ENCODE measurements at places on chromosomes 4 and X.
A peak's percentile ranks its signal among the peaks of the same experiment; 100 is the strongest.

GRCh38 chrX:16076834-16077233 is 46.5 kb upstream of the GRPR start:
- no peak for DNase-seq

DNA sequence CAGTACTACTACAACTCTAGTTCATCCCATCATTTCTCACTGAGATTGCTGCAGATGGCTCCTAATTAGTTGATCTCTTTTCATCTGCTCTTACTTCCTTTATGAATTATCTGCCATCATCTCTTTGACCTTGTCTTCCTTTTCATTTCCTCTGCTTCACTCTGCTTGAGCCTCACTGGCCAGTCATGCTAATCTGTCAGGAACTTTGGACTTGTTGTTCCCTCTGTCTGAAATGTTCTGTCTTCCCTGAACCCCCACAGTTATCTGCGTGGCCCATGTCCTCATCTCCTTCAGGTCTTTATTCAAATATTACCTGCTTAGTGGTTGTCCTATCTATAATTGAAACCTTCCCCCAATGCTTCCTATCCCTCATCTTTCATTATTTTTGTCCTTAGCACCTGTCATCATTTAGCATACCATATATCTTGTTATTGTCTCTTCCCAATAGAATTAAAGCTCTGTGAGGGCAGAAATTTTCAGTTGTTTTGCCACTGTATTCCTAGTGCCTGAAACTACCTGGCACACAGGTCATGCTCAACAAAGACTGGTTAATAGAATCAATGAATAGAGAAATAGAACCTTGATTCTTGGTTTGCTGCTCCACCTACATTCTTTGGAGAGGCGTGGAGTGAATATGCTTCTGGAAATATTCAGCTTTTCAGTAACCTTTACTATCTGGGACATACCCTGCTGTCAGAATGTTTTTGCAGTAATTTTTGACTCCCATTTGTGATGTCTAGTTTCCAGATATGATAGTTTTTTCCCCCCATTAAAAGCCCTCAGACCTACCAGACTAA is 5.0 kb downstream of the SLC4A4 start:
- no peak for DNase-seq

DNA sequence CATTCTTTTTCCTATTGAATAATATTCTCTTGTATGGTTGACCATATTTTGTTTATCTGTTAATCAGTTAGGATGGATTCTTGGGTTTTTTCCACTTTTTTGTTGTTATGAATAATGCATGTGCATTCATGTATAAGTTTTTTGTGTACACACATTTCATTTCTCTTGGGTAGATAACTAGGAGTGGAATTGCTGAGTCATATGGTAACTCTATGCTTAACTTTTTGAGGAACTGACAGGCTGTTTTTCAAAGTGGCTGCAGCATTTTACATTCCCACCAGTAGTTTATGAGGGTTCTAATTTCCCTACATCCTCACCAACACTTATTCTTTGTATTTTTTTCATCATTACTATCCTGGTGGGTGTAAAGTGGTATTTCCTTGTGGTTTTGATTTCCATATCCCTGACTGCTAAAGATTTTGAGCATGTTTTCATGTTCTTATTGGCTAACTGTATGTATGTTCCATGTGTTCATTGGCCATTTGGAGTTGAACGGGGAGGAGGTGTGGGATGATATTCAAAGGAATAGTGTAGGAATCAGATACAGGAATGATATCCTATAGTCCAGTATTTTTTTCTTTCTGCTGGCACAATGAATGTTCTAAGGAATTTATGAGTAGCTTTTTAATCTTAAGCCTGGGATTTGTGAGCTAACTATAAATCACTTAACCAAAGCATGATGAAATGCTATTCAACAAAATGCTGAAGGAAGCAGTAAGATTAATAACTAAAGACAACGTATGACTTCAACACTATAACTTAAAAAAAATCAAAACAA is 114.3 kb downstream of the AMELX start:
- no peak for DNase-seq

DNA sequence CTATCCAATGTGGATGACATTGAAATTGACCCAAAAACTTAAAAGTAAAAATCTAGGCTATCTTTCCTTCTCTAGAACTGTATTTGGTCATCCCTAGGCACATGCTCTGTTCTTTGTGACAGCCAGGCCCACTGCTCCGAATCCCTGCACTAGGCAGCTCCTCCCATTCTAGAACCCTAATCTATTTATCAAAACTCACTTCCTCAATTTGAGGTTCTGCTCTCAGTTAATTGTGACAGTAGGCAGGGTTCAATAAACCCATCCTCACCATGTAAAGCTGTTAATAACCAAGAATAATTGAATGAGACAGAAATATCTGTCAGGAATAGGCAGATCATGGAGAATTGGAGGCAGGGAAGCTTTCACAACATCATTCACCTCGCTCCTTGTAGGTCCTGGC is 51.9 kb upstream of the IRF2 start:
- no peak for DNase-seq

- no peak for DNase-seq
Observed at GRCh38 chr4:109947918-109948317, 35.2 kb downstream of the EGF start.

DNA sequence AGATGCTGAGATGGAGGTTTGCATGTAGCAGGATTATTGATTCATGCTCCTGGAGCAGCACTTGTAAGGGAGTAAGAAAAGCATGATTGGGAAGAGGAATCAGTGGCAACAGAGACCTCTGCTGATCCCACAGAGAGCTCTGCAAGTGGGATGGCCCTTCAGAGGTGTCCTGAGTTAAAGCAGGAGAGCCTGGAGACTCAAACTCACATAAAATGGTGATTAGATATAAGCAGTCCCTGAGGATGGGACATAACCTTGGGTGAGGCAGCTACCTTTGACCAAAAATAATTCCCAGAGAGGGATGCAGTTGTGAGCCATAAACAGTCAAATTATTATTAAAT is 25.4 kb upstream of the BMPR1B start:
- DNase-seq, result no peak

GRCh38 chr4:36243355-36244256 is 708 bp downstream of the ARAP2 start:
- peak; percentile 75 for DNase-seq

DNA sequence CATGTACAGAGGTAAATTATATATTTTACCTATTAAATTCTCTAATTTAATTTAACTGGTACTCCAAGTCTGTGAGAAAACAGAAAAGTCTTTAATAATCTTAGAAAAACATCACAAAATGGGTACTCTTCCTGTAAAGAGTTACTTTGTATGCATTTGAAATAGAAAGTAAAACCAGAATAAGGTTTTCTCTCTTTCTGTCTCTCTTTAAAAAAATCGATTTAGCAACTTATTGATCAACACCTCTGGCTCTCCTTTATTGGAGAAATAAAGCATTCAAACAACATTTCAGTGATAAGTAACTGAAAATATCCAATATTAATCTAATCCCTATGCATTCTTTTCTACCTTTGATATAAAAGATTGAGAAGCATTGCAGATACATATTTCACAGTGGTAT is 27.4 kb downstream of the ATOH1 start:
- DNase-seq, result no peak

GRCh38 chr4:173280998-173281397 is 53.2 kb downstream of the HMGB2 start:
- no peak for DNase-seq

- DNase-seq, result no peak
Observed at GRCh38 chr4:120971884-120972283, 49.4 kb upstream of the PRDM5 start.

GRCh38 chr4:75989846-75990528 is 758 bp downstream of the SDAD1 start:
- DNase-seq, result peak; percentile 8

DNA sequence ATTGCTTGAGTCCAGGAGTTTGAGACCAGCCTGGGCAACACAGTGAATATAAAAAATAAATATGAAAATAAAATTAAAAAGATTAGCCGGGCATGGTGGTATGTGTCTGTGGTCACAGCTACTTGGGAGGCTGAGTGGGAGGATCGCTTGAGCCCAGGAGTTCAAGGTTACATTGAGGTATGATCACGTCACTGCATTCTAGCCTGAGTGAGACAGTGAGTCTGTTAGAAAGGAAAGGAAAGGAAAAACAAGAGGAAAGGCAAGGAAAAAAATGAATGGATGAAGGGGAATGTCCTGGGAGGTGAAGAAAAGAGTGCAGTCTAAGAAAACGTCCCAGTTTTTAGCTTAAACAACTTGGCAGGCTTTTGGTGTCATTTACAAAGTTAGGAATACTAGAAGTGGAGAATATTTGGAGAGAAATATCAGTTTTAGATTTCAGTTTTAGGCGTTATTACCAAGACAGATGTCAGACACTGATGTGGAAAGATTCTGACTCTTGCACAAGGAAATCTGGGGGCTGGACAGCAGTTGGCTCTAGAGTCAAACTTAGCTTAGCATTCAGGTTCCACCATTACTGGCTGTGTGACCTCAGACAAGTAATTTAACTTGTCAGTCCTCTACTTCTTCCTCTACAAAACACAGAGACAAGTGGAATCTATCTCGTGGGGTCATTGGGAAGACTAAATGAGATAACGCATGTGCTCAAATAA is 139.0 kb downstream of the TSPAN5 start:
- no peak for DNase-seq

DNA sequence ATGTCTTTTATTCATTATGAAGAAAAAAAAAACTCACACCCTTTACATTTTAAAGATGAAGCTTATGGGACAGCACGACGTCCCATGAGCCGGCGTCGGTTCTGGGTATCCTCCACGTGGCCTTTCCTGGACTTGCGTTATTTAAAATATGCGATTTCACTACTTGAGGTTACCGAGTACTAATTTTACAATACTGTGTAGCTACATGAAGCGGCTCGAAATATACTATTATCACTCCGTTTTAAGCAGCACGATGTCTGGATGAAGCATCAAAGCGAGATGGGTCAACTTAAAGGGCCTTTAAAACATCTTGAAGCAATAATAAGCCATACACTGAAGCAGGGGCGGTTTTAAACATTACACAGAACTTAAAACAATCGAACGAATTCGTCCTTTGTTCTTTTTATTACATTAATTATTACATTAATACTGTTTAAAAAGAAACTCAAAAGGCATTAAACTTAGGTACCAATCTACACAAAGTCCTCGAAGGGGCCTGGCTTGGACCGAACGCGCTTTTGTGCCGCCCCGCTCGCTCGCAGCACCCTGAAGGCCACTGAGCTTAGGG is 1.4 kb upstream of the KLF3 start:
- DNase-seq, result no peak

DNA sequence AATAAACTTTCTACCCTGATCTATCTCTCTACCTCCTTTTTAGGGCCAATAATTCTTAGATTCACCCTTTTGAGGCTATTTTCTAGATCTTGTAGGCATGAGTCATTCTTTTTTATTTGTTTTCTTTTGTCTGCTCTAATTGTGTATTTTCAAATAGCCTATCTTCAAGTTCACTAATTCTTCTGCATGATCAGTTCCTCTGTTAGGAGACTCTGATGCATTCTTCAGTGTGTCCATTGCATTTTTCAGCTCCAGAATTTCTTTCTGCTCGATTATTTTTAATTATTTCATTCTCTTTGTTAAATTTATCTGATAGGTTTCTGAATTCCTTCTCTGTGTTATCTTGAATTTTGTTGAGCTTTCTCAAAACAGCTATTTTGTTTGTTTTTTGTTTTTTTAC is 11.3 kb downstream of the CXorf58 start:
- no peak for DNase-seq

DNA sequence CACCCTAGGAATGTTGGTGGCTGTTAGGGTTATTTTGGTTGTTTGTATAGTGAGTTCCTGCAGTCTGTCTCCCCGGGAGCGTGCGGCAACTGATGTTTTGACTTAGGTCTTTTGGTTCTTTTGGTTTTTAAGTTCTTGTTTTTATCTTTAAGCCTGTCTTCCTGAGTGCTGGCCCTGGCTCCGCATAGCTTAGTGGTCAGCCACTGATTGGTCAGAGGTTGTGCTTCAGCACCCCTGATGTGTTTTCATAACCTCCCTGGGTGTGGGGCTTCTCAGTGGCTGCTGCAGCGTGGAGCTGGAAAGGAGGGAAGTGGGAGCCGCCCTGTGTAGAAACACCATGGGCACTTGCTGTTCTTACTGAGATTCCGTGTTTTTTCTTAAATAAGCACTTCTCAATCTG is 5.1 kb downstream of the PIGG start:
- DNase-seq, result no peak

- DNase-seq, result no peak
Observed at GRCh38 chr4:40288566-40288965, 46.6 kb upstream of the CHRNA9 start.
